COR-L47 (cell line): ENCODE measurements at places on chromosomes 5 and 9.

DNA sequence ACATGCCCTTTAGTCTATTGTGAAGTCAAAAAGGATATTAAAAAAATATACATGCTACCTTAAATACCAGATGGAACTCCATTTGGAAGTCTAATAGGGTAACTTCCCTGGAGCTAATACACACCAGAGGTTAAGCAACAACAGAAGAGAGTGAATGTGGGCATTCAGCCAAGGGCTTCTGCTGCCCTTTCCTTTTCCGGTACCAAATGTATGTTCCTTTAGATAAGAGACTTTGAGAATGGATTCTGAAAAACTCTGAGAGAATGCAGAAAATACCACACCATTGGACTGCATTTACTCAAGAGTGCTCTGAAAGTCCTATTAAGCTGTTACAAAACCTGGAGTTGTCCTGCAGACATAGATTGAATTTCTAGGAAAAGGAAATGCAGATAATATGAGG, 23.8 kb upstream of the TRPM3 start:
- DNase-seq: no peak

DNA sequence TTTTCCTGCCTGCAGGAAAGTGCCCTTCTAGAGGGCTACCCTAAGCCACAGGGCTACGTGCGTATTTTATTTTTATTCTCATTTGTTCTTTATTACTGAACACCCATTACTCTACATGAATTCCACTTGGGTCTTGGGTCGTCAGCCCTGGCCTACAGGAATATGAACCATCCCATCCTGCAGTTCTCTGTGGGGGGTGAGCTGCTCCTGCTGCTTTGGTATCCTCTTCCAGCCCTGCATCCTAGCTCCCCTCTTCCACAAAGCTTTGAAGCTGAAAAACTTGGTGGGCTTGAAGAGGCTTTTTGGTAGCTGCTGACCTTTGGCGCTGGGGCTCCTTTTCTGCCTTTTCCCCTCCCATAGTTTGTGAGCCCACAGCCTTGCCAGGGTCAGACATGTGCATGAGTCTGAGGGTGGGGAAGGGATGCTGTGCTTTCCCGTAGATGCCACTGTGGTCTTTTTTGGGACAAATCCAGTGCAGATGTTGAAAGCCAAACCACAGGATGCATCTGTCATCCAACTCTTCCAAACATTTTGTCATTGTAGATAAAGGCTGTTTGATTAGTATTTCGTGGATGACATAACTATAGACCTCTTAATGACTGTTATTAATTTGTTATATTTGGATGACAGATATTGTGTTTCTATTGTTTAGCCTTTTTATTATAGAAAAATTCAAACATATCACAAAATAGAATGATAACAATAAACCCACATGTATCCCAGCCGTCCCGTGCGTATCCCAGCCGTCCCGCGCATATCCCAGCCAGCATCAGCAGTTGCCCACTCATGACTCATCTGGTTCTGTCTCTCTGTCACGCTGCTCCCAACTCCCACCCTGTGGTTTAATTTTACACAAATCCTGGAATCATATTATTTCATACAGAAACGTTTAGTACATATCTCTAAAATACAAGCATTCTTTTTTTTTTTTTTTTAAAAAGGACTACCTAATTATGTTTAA, 43.9 kb downstream of the SLC46A2 start:
- no peak for DNase-seq

- no peak for DNase-seq
These were observed 166.9 kb downstream of the TRIO start for GRCh38 chr5:14309878-14310531.

- no peak for DNase-seq
These were observed 14.9 kb downstream of the FOXI1 start for GRCh38 chr5:170120576-170120975.

- DNase-seq: no peak
These were observed 224.4 kb downstream of the HSPA4 start for GRCh38 chr5:133276171-133276570.

- DNase-seq: no peak
These were observed at the start of gene ADAM19 for GRCh38 chr5:157575381-157576020. TSS of gene ADAM19 (minus strand) at chr5:157575775. CDS start at chr5:157575696, 79 bp downstream.

GRCh38 chr5:156121234-156121633, 205.7 kb upstream of the SGCD start:
- no peak for DNase-seq

GRCh38 chr9:30977965-30978364, 1406.5 kb upstream of the ACO1 start:
- no peak for DNase-seq

- DNase-seq: no peak
These were observed 487.2 kb downstream of the ENC1 start for GRCh38 chr5:74153255-74153790.

DNA sequence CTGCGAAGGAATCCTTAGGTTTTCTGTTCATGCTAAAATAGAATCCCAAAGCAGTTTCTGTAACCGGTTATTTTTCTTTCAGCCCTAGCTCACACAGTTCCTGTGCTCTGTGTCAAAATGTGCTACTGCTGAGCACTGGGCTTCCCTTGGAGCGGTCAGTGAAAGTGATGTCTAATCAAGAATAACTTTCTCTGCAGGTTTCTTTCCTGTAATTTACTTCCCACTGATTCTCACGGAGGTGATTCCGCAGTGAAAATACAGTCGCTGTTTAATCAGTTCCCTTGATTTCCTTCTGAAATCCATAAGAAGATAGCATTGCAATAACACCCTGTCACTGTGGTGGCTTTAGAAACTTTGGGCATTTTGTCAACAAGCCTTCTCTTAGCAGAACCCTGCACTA, 112.0 kb upstream of the ISL1 start:
- no peak for DNase-seq

DNA sequence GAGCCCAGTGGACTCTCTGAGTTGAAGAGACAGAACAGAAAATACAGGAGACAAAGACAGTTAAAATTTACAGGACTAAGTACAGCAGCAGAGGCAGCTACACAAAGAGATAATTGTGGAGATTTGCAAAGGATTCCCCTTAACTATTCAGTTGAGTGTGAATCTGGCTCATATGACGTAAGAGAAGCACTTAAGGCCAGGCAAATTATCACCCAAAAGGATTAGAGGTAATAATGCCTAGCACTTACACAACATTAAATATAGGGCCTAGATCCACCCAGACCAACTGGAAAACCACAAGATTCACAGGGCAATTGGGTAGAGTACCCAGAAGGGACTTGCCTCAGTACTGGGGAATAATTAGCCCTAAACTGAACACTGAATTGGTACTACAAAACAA, 41.3 kb downstream of the ADAMTS6 start:
- no peak for DNase-seq

- DNase-seq: no peak
These were observed 175.9 kb upstream of the MAP3K1 start for GRCh38 chr5:56639476-56639875.
